ENCODE measurements at places on chromosomes 13 and 19.

DNA sequence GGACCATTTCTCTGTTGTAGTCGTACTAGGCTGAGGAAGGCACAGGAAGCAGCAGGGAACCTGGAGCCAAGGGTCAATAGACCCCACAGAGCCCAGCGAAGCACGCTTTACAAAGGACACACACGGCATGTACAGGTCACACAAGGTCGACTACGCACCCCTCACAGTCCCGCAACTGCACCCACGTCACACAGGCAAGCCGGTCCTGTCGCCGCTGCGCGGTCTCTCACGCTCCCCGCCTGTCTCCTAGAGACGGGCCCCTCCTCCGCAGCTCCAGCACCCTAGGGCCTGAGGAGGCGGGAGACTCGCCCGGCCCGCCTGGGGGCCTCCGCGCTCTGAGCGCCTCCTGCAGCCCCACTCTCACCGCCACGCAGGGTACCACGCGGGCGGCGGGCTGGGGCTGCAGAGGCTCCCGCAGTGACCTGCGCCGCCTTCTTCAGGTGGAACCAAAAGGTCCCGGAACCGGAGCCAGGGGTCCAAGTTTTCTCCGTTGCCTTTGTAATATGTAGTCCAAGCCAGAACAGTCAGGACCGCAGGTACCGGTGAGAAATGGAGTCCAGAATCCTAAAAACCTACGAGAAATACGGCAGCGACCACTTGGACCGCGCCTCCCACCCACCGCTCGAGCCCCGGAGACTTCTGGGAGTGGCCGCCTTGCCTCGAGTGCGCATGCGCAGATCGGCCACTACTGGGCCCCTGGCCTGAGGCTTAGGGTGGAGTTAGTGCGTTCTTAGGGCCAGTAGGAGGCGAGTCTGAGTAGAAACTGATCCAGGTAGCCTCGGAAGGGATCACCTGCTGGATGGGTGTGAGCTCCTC, at the start of gene ZNF607:
Gene ZNF607, minus strand, starts transcription at position 651 of the 816 bp plus-strand sequence. CDS start 8,143 bp downstream, outside the sequence.
- DNase-seq: no peak

DNA sequence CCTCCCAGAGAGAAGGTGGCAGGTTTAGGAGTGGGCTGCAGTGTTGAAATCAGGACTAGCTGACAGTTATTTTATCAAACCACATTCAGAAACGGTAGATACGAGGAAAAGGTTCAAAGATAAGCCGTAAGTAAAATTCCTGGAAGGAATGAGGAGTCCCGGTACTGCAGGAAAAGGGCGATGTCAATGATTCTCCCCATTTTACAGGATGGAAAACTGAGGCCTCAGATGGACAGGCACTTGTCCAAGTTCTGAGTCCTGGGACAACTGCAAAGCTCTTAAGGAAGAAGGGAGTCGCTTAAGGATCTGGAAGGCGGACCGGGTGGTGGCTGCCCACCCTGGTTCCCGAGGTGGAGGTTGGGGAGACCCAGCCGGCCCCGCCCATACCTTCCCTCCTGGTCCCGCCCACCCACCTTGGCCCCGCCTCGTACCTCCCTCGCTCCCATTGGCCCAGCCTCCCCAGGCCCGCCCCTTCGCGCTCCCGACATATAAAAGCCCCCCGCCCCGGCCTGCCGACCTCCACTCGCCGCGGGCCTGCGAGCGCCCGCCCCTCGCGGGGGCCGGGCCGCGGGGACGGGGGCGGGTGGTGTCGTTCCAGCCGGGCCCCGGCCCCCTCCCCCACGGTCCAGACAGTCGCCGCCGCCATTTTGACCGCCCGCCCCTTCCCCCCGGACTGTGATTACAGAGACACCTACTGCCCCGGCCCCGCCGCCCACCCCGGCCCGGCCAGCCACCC, 603 bp downstream of the RFX1 start:
- no peak for DNase-seq

DNA sequence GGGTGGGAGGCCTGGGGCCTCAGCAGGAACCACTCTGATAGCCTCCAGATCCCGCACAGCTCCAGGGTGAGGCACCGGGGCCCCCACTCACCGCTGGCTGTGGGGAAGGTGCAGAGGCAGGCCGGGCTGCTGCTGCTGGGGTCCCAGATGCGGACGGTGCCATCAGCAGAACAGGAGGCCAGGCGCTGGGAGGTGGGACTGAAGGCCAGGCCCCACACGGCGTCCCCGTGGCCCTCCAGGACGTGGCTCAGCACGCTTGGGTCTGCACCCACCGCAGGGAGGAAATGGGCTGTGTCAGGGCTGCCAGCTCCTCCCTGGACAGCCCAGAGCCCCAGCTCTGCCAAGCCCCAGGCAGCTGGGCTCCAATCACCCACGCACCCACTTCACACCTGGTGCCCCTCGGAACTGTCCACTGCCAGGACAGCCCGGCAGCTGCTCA, 6.1 kb upstream of the PRKD2 start:
- no peak for DNase-seq

DNA sequence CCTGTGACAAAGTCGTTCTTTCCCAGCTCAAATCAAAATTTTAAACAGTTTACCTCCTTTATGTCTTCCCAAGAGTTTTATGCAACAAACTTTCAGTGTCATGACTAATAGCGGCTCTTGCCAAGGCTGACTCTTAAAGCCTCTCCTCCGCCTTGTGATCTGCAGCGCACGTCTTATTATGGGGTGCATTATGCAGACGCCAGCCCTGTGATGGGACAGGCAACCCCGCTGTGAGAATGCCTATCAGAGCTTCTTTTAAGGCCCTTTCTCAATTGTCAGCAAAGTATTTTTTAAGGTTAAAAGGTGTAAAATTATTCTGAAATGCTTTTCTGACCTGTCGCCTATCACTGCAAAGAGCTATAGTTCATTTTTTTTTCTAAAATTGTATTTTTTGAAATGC, 152.8 kb downstream of the SOX1 start:
- DNase-seq: no peak

- no peak for DNase-seq
These were observed 3.6 kb upstream of the PLK5 start for GRCh38 chr19:1520203-1520780.

GRCh38 chr13:62035981-62036380, 620.3 kb upstream of the PCDH20 start:
- no peak for DNase-seq

DNA sequence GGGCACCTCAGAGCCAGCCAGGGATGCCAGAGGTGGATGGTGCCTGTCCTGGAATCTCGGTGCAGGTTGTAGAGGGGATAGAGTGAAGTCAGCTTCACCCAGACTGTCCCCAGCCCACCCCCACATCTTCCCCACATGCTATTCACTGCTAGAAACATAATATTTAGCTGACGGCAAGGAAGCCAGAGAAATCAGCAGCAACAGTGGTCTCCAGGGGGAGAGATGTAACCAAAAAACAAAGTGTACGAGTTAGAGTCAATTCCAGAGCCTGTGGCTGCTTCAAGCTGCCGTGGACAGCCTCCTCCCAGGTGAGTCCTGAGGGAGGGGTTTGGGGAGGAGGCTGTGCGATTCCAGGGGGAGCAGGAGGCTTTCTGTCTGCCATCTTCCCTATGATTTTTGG, 97.6 kb downstream of the ZNF536 start:
- no peak for DNase-seq

DNA sequence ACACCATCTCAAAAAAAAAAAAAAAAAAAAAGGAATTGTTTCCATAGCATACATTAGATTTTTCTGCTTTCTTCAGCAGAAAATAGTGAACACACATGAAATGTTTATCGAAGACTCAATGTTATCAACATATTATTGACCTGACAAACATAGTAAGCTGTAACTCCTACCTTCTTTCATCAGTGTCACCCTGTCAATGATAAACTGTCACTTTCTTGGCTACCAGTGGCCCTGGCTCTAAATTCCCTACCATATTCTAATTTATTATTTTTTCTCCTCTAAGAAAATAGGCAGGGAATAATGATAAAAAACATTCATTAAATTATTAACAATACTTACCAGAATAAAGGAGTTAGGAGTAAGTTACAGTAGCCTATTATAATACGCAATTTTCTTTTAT, 127.3 kb upstream of the KLHL1 start:
- DNase-seq: no peak

DNA sequence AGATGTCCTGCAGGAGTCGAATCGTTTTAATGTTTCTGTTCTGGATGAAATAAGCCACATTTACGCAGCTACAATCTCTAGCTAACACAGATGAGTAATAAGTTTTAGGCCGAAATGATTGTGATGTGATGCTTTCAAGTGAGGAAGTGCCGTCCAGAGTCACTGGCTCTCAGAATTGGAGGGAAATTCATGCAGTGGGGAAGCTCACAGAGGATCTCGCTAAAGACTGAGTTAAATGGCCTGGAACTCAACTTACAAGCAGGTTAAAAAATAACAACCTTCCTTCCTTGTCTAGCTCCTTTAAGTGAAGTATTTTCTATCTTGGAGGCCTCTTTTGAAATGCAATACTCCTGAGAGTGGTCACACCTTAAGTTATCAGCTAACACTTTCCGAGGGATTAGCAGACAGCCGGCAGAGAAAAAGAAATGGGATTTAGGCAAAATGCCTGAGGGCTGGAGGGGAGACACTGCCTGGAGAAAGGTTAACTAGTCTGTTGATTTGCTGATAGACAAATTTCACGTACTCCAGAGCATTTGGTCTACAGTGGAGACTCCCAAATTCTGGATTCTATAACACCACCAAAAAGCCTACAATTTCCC, 74.2 kb downstream of the IRS2 start:
- DNase-seq: no peak

- DNase-seq: no peak
These were observed 82.9 kb upstream of the C1QTNF9B start for GRCh38 chr13:23980160-23980551.

- no peak for DNase-seq
These were observed 34.3 kb downstream of the NAA16 start for GRCh38 chr13:41345165-41345913.

GRCh38 chr13:34578471-34578870, 363.6 kb upstream of the NBEA start:
- DNase-seq: no peak

DNA sequence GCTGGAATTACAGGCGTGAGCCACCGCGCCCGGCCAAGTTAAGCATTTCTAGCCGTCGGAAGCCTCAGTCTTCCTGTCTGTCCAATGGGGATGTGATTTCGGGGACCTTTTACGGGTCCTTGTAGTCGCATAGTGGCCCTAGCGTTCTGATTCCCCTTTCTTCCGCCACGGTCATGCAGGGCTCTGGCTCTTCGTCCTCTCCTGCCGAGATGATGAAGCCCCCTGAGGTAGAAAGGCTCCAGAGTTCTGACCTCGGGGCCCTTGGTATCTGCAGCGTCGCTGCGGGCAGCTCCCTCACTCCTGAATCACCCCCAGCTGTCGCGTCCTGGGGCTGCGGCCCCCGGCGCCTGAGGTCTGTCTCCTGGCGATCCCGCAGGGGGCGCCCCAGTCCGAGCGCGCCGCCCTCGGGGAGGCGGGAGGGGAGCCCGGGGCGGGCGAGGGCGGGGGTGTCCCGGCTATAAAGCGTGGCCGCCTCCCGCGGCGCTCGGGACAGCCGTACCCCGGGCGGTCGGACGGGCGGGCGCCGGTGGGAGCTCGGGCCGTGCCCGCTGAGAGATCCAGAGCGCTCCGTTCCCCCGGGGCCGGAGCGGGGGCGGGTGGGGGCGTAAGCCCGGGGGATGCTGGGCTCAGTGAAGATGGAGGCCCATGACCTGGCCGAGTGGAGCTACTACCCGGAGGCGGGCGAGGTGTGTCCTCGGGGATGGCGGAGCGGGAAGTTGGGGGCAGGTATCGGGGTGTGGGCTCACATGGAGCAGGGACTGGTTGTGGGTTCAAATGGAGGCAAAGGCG, at the start of gene FOXA3:
Gene FOXA3, plus strand, starts transcription at position 487 of the 789 bp plus-strand sequence. Its CDS starts 131 bp downstream, at position 618.
- no peak for DNase-seq

DNA sequence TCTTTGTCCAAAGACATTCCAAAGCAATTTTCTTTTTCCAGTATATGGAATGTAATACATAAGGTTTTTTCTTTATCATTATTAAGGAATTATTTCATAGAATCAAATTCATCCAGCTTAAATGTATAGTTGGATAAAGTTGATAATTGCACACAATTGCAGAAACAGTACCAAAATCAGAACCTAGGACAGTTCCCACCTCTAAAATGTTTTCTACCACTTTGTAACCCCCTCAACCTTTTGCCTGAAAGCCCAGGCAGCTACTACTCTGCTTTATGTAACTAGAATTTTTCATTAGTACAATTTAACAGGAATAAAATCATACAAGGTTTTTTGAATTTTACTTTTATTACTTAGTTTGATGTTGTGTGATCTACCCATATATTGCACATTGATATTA, 98.0 kb downstream of the PRR20E start:
- DNase-seq: no peak

GRCh38 chr19:30393046-30393445, 20.9 kb downstream of the ZNF536 start:
- no peak for DNase-seq

- DNase-seq: no peak
These were observed 390.3 kb downstream of the TBC1D4 start for GRCh38 chr13:75091718-75092117.

GRCh38 chr13:60392131-60392530, 4.9 kb upstream of the TDRD3 start:
- no peak for DNase-seq

DNA sequence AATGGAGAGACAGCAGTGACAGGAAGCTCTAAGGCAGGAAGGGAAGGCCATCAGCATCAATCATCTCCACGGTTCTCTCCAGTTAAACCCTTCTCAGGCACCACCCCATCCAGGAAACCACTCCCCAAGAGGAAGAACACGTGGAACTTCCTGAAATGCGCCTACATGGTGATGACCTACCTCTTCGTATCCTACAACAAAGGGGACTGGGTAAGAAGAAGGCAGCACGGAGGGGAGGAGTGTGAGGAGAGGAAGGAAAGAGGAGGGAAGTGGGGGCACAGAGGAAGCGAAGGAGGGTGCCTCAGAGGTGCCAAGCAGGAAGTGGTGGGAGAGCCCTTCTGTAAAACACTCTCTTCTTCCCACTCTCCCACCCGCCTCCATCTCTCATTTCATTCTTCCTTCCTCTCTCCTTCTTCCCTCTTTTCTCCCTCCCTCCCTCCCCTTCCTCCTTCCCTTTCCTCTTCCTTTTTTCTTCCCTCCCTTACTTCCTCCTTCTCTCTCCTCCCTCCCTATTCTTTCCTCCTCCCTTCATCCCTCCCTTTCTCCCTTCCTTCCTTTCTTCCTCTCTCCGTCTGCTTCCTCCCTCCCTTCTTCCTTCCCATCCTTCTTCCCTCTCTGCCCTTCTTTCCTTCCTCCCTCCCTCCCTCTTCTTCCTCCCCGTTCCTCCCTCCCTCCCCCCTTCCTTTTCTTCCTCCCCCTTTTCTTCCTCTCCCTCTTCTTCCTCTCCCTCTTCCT, 12.6 kb downstream of the ZSCAN5A start:
- no peak for DNase-seq
